Activated CD4-positive, alpha-beta T cell treated with anti-CD3 and anti-CD28 coated beads, Interleukin-2, amount 10 ng/mL, durations not matched to agents 24 days and 14 days (primary cell): ENCODE measurements at places on chromosomes 12 and 14.

DNA sequence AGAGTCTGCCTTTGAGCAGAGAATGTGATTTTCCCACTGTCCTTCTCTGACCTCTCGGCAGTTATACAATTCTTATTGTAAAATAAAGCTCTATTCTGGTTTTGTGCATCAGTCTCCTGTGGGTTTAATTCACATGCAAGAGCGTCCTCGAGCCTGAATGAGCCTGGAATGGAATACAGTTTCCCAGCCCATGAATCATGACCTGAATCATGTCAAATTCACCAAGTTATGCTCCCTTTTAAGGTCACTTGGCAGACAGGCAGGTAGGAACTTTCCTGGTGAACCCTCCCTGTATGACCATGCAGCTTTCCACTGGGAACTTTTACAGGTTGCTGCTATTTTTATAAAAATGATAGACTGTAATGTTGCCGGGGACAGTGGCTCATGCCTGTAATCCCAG is 41.7 kb downstream of the BICD1 start:
- DNase-seq = no peak

DNA sequence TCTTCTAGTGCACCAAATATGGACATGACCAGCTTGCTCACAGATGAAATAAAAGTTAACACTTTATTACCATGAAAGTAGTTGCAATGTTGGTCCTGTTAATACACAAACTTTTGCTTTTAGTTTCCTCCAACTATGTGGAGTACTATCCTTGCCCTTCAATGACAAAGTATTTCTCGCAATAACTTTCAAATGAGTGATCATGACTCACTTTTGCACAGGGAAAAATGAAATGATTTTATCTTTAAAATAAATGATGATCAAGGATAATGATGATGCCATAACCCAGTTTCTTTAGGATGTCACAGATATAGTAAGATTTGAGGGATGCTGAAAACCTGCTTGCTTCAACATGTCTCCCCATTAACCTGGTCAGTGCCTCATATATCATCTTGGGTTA is 254.0 kb upstream of the KITLG start:
- DNase-seq = no peak

DNA sequence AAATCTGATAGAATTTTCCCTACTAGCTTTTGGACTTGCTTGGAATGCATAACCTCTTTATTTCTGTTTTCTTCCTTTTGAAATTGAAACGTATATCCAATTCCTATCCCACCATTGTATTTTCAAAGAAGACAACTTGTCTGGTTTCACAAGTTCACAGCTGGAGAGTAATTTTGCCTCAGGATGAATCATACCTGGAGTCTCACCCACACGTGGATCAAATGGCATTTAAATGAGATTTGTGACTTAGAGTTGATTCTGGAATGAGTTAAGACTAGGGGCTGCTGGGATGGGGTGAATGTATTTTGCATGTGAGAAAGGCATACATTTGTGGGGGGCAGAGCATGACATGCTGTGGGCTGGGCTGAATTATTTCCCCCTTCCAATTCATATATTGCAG is 516.5 kb upstream of the MGAT4C start:
- DNase-seq = no peak

GRCh38 chr12:88035907-88036289 is 6.7 kb upstream of the C12orf50 start:
- no peak for DNase-seq

GRCh38 chr12:5488626-5488955 is 56.7 kb downstream of the NTF3 start:
- DNase-seq = no peak

DNA sequence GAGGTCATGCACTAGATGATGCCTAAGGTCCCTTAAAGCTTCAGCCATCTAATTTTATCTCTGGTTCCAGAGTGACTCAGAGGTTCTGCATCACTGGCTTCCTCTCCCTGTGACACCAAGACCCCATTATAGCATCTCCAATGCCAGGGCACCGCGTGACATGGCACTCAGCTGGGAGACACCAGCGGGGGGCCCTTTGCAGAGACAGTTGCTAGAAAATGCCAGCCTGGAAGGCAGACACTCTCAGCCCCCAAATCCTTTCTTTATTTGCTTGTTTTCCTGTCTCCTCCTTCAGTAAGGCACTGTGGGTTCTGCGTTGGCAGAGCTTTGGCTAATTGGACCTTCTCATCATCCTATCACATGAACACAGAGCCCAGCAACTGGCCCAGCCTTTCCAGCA is 123.5 kb upstream of the VRK1 start:
- DNase-seq = no peak

GRCh38 chr12:52157566-52158150 is 34.2 kb downstream of the KRT80 start:
- no peak for DNase-seq

- DNase-seq = no peak
These were observed 15.8 kb downstream of the WNT5B start for GRCh38 chr12:1644534-1645438.

GRCh38 chr14:65277027-65277426 is 135.5 kb upstream of the FUT8 start:
- no peak for DNase-seq

DNA sequence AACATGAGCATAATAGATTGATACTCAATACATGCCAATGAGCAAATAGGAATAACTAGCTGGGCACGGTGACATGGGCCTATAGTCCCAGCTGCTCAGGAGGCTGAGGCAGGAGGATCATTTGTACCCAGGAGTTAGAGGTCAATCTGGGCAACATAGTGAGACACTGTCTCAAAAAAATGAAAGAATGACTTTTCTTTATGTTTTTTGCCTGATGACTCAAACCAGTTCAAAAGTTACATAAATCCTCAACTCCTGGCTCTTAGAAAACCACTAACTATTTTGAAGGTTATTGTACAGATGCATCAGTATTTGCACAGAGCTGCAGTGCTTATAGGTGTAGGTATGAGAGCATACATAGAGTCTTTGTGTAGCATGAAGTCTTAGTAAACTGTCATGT is 219.2 kb upstream of the RGS6 start:
- DNase-seq = no peak

- no peak for DNase-seq
These were observed 93.0 kb downstream of the IPO8 start for GRCh38 chr12:30602678-30603077.

DNA sequence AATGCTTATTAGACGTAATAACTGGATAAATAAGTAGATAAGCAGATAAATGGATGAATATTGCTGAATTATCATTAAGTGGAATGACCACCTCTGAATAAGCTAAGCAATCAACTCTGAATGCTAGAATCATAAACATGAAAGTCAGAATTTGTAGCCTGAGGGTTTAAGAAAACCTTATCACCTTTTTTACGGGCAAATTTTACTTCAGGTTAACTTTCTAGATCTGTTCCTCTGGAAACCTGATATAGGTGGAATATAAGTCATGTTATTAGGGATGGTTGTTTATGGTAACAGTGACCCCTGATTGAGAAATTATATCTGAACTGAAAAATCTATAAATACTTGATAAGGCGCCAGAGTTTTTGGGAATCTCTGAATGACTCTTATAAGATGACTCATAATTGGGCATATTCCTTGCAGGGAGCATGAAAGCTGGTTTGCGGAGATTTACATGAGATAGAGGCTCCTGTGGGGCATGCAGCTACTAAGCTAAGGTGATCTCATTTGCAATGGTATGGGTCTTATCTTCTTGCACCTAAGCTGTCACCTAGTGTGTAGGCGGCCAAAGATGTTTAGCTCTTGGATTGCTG is 12.1 kb downstream of the SPX start:
- no peak for DNase-seq

DNA sequence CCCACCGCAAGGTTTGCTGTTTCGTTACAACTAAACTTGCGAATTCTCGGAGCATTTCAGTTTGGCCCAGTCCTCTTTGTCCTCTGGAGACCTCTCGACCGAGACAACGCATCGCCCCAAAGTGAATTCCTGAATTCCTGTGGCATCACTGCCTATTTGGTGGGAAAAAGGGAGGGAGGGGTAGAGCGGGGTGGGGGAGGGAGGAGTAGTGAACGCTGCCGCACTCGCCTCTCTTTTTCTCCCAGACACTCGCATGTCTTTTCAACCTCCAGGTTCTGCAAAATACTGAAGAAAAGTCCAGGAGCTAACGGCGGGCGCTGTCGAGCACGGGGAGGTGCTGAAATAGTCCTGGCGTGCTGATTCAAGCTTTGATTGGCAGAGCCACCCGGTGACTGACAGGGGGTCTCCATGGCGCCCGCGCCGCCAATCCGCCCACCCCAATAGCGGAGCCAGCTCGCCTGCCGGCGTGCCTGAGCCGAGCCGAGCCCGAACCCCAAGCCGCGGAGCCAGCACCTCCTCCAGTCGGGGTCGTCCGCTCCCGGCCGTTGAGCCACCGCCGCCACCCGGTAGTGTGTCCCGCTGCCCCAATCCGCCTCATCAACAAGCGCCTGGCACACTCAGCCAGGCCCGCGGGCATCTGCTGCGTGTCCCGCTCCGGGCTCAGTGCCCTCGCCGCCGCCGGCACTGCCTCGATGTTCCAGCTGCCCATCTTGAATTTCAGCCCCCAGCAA is at the start of gene SIX6:
Gene SIX6 (plus strand): TSS at position 440 of the 731 bp plus-strand sequence. CDS start 253 bp downstream, at position 693.
- DNase-seq = no peak

DNA sequence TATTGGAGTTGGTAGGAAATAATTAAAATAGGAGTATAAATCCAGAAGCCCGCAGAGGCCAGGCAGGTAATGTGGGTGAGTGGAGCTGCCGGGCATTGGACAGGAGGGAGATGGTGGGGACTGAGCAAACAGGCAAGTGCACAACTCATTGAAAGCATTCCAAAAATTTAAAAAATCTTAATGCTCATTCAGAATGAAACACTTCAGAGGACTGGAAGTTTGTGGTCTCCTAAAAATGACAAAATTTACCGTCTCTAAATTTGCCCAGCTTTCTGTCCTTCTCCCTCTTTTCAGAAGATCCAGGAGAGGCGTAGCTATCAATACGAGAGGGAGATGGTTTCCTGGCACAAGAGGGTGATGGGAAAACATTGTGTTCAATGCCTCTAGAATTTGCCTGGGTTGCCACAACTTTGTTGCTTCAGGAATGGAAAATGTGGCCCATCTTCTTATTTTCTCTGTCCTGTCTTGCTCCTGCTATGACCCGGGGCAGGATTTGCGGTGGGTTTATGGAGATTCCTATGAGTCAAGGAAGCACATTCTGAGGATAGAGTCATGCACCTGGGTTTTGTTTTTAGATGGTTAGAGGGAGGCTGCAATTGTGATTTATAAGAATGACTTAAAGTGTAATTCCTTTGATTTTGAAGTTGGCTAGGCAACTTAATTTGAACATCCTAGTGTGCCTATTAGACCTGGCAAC is 72.2 kb downstream of the BORCS5 start:
- no peak for DNase-seq

GRCh38 chr14:68695326-68695768 is 97.5 kb downstream of the ZFP36L1 start:
- no peak for DNase-seq

DNA sequence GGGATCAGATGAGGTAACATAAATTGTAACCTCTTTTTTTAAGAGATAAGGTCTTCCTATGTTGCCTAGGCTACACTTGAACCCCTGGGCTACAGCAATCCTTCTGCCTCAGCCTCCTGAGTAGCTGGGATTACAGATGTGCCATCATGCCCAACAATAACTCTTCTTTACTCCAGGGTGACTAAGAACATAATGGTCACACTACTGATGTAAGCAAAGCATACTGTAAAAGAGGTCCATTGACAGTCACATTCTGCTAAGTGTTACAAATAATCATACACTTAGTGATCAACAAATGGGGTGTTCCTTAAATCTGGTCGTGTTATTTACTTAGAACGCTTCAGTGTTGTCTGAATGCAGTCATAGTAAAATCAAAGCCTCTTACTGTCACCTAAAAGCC is 68.9 kb downstream of the EPS8 start:
- DNase-seq = no peak

- DNase-seq = no peak
These were observed 460.1 kb downstream of the NAV3 start for GRCh38 chr12:78290606-78291345.

- DNase-seq = no peak
These were observed 281.7 kb downstream of the DUSP6 start for GRCh38 chr12:89070603-89071002.

DNA sequence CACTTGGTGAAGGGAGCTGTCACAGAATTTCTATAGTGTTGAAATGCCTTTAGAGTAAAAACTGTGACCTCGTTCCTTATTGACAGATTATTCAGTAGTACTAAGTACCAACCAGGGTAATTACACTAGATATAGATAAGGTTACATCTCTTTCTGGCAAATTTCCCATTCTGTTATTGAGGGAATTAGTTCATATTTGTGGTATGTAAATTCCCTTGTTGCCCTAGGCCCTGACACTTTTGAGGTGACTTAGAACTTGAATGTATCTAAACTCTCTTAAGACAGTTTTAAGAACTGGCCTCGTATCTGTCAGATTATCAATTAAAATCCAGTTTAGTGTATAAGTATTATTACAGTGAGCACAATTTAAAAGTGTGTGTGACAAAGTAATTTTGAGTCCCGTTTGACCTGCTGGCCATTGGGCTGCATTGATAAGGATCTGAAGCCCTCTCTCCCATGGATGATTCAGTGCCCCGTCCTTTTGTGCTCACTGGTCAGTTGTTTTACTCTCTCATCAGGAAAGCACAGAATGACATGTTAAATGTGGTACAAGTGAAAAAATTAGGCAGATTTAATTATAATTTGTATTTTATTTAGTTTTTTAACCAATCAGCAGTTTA is 123.2 kb downstream of the GPR135 start:
- DNase-seq = no peak

- no peak for DNase-seq
These were observed 861.3 kb upstream of the SEL1L start for GRCh38 chr14:82394916-82395315.

DNA sequence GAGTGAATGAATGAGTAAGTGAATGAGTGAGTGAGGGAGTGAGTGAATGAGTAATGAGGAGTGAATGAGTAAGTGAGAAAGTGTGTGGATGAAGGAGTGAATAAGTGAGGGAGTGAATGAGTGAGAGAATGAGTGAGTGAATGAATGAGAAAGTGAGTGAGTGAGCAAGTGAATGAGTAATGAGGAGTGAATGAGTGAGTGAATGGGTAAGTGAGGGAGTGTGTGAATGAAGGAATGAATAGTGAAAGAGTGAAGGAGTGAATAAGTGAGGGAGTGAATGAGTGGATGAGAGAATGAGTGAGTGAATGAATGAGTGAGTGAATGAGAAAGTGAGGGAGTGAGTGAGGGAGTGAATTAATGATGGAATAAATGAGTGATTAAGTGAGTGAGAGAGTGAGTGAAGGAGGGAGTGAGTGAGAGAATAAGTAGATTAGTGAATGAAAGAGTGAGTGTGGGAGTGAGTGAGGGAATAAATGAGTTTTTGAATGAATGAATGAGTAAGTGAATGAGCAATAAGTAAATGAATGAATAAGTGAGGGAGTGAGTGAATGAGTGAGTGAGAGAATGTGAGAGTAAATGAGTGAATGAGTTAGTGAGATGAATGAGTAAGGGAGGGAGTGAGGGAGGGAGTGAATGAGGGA is 364.5 kb downstream of the ADGRD1 start:
- no peak for DNase-seq

- DNase-seq = no peak
These were observed 659.7 kb upstream of the TMEM132C start for GRCh38 chr12:127607146-127607725.

- no peak for DNase-seq
These were observed 44.6 kb upstream of the PPP4R3A start for GRCh38 chr14:91554535-91555332.
